ENCODE measurements at places on chromosomes 12 and 14.

- DNase-seq: no peak
These were observed 127.6 kb upstream of the AMIGO2 start for GRCh38 chr12:47207340-47207717.

GRCh38 chr12:96980991-96981414 is 73.9 kb downstream of the NEDD1 start:
- no peak for DNase-seq

DNA sequence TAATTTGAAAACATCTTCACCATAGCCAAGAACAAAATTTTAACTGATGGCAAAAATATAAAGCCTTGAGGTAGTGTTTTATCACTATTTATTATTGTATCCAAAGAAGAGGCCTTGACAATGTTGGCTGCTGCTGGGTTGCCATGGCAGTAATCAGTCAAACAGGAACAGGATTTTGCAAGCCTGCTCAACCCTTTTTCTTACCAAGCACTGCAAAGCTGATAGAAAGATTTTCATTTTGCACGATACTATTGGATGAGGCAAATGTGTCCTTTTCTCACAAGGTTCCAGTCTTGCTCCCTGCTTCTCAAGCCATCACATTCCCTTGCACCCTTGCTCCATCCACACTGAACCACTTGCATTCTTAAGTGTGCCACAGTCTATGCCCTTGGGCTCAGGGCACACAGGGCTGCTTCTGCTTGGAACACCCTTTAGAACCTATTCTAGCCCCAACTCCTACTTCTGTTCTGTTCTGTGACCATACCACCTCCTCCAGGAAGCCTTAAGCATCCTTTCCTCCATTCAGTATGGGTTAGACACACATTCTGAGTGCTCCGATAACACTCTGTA is 76.5 kb upstream of the AMIGO2 start:
- DNase-seq: peak; percentile 12

DNA sequence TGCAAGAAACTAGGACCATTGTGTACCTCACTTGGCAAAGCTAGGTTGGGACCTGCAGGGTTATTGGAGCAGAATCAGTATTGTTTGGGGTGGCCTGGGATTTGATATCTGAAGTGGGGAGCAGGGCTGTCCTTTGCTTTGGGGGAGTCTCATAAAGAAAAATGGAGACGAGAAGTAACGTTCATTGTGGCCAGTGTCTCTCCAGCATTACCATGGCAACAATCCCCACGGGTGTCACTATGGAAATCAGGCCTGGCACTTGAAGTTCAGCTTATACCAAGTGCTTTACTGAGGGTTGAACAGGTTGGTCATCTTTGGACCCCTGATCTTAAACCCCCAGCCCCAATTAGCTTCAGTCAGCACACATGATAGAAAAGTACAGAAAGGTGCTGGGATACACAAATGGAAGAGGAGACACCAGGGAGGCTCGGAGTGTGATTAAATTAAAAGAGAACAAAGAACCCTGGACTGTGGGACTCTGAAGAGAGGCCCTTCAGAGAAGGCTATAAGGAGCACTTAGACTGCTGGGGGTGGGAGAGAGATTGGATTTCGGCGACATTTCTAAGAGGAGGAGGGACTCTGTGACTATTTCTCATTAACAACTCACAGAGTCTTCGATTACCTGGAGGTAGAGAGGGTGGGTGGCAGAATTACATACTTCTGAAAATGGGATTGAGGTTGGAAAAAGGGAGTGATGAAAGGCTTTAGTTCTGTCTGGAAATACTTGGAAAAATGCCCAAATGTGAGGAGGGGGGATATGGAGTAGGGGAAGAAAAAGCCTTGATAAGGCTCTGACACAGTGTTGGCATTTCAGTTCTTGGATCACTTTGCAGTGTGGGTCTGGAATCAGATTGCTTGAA is 3.7 kb downstream of the KIF5A start:
- DNase-seq: peak; percentile 74

- peak; percentile 20 for DNase-seq
These were observed 5.4 kb upstream of the IPO8 start for GRCh38 chr12:30701056-30701455.

- DNase-seq: no peak
These were observed 457.0 kb downstream of the SLC6A15 start for GRCh38 chr12:84455598-84455997.

DNA sequence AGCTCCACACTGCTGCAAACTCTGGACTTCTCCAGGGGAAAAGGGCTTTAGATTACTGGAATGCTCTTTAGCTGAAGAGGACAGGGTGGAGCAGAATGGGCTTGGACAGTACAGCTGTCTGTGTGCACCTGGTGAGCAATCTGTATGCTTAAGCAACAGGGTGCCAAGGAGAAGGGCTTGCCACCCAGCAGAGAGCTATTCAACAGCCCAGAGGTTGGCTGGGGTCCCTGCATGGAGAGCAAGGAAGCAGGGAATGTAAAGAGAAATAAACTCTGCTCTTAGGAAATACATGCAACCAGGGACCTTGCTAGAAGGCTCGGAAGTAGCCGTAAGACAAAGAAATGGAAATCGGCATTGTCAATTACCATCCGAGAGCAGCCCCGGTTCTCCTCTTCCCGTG is 53.0 kb upstream of the CORO1C start:
- peak; percentile 58 for DNase-seq

- no peak for DNase-seq
These were observed 17.1 kb upstream of the CTDSP2 start for GRCh38 chr12:57863676-57864075.

DNA sequence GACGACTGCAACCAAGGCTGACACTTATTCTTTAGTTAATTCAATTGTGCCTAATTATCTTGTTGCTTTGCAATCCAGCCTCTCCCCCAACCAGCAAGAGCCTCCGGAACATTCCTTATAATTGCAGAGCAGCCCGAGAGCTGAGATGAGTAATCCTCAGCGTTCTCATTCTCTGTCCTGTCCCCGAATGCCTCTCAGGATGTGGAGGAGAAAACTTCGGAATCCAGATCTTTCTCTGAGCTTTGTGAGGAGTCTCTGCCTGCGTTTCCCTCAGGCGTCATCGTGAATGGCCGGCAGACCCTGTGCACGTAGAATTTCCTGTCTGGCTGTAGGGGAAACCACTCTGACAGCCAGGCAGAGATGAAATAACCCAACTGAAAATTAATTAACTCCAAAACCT is 160.5 kb upstream of the DIO3 start:
- DNase-seq: no peak

DNA sequence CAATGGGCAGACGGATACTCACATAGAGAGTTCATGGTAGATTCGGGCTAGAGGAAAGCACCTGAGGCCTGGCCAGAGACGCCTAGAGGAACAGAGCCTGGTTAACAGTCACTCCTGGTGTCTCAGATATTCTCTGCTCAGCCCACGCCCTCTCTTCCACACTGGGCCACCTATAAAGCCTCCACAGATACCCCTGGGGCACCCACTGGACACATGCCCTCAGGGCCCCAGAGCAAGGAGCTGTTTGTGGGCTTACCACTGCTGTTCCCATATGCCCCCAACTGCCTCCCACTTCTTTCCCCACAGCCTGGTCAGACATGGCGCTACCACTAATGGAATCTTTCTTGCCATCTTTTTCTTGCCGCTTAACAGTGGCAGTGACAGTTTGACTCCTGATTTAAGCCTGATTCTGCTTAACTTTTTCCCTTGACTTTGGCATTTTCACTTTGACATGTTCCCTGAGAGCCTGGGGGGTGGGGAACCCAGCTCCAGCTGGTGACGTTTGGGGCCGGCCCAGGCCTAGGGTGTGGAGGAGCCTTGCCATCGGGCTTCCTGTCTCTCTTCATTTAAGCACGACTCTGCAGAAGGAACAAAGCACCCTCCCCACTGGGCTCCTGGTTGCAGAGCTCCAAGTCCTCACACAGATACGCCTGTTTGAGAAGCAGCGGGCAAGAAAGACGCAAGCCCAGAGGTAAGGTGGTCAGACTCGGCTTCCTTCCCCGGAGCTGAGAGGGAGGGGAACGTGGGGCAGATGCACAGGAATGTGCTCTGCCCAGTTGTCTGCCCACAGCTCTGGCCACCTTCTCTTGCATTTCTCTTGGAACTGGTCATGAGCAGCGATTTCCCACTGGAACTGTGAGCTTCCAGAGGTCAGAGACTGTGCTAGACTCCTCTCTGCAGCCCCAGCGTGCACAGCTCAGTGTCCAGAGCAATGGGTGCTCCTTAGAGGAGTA is at the start of gene CD4:
Gene CD4 (plus strand): TSS at position 557 of the 953 bp plus-strand sequence. CDS start 10,611 bp downstream, outside the sequence.
- DNase-seq: no peak

GRCh38 chr14:38286452-38286851 is 30.6 kb upstream of the CLEC14A start:
- no peak for DNase-seq

DNA sequence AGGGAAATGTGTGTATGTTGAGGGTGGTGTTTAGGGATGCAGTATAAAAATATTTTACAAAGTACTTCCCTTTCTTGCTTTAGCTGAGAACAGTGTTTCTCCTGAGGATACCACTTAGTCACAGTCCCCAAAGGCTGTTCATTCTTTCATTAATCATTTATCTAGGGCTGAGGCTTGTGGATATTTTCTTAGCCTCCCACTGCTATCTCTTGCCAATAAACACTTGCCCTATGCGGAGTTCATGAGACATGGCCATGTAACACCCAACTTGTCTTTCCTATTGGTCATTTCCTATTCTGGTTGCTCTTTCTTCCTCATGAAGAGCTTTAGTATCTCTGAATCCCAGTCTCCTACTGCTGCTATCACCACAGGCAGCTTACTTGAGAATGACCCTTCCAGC is 75.1 kb downstream of the ETNK1 start:
- no peak for DNase-seq

DNA sequence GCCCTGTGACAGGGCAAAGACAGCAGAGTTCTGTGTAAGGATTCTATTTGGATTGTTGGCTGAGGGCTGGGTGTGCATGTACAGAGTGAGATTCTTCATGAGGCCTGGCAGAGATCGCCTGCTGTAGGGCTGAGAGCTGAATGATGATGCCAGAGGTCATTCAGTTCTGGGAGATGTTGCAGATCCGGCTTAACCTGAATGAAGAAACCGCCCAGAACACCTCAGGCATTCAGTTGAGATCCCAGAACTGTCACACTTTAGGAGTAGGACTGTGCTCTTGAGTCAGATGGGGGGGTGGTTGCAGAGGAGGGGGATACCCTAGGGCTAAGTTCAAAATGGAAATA is 5.8 kb upstream of the EVL start:
- no peak for DNase-seq

- no peak for DNase-seq
These were observed 3.9 kb downstream of the KDM2B start for GRCh38 chr12:121576851-121577391.

DNA sequence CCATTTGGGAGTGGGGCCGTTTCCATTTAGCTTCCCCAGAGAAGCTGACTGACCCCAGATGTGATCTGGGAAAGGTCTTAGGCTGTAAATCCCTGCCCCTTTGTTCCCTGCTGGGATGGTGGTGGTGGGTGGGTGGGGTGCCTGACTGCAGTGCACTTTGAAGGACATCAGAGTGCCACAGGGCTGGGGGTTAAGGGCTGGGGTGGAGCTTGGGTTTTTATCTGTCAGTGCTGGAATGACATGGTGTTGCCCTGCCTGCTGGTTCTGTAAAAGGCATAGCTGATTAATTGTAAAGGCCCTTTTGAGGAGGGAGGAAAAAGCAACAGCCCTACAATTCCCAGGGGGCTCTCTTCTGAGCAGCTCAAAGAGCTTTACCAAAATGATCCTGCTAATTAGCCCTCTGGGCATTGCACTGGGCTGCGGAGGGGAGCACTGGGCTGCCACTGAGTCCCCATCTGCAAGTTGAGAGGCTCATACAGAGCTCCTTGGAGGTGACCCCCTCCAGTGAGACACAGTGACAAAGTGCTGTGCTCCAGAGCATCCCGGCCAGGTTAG is 21.1 kb downstream of the PLEKHG3 start:
- DNase-seq: peak; percentile 98

DNA sequence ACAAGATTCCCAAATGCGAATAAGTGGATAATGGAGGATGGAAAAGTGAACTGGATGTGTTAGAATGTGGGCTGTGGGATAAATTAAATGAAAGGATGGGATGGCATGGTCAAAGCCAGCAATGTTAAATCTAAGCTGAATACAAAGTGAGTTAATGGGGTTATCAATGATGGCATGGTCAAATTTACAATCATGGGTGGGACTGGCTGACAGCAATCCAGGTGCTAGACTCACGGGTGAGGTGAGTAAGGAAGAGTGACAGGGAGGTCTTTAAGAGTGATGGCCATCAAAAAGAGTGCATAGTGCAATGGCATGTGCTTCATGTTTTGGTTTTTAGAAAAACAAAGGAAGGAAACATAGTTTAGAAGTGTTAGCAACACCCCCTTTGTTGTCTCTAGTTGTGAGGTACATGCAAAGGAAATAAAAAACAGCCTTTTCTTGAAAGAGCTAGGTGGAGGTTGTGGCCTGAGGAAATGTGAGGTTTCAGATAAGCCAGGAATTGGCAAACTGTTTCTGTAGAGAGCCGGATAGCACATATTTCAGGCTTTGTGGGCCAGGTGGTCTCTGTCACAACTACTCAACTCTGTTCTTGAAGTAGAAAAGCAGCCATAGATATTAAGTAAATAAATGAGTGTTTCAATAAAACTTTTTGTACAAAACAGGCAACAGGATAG is 328.7 kb downstream of the RPL10L start:
- DNase-seq: no peak

DNA sequence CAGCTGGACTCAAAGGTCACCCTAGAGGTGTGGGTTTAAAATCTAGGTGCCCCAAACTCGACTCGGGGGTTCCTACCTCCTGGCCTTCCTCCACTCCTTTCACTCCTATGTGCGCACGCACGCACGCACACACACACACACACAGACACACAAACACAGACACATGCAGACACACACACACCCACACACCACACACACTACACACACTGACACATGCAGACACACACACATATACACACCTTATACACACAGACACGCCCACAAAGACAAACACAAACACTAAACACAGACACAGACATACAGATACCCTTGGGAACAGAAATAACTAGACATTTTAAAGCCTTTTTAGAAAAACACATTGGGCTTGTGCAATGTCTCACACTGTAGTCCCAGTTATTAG is 31.8 kb downstream of the GSC start:
- DNase-seq: no peak

DNA sequence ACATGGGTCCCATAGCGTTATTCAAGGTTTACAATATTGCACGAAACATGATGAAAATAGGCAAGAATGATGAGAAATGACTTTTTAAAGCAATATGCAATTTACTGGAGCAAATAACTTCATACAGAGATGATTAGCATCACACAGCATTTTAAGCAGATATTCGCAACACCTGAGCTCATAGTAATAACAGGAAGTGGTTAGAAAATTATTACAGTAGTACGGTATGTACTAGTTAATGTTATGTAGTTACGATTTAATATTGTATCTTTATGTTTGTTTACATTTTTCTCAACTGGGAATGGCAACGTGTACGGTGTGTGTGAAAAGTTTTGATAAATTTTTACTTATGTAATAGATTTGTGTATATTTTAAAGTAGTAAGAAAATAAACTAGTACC is 102.6 kb downstream of the OSBPL8 start:
- DNase-seq: no peak

GRCh38 chr14:51012055-51012454 is 67.8 kb upstream of the PYGL start:
- no peak for DNase-seq

All from NCI-H524 (cell line).